Pulmonary artery endothelial cell (primary cell): ENCODE measurements at places on chromosomes 7 and 10. TPM values are rescaled to one million over a fixed set of nuclear protein-coding genes. Genes with fewer than 3 reads are reported as not detected.
A peak's percentile ranks its signal among the peaks of the same experiment; 100 is the strongest.

MRM2 gene
- 17.8 and 18.6 TPM in 2 replicates for total RNA-seq

DNA sequence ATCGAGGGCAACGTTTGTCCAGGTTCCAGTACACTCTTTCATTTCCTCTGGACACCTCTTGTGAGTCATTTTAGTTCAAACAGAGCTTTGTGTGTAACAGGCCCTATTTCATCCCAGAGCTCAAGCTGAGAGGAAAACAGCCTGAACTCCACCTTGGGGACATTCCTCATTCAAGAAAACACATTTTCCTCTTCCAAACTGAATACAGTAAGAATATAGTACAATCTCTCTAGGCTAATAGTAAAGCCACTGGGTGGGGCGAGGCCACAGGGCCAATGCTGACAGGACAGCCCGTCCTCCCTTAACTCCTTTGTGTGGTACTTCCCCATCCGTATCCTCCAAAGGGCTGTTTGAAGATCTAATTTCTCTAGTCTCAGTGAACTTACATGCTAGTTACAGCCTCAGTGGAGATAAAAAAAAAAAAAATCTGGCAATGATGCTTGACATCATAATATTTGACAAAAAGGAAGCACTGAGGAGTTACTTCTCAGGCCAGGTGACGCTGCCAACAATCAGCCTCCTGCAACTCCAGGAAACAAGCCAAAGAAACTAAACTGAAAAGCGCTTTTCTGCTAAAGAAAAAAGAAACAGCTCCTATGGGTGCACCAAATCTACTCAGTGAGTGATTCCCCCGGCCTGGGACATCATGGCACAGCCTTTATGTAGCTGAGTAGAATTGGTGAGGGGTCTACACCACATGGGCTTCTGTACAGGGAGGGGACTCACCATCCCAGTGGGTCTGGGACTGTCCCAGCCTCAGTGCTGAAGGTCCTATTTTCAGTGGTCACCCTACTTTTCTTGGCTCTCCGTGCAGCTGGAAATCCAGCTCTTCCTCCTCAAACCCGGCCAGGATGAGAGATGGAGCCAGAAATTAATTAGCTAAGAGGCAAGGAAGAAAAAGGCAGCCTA, 238.2 kb upstream of the NEBL start:
- no peak for DNase-seq

- no peak for DNase-seq
Measured at GRCh38 chr10:133260895-133261725, 15.6 kb downstream of the ADAM8 start.

GRCh38 chr7:20786779-20787659, at the start of gene SP8:
Gene SP8 (minus strand): TSS chr7:20786886. CDS start chr7:20786798, 88 bp downstream.
- no peak for DNase-seq

GRCh38 chr7:102272075-102272916, 14.4 kb upstream of the SH2B2 start:
- DNase-seq: peak; percentile 20

DNA sequence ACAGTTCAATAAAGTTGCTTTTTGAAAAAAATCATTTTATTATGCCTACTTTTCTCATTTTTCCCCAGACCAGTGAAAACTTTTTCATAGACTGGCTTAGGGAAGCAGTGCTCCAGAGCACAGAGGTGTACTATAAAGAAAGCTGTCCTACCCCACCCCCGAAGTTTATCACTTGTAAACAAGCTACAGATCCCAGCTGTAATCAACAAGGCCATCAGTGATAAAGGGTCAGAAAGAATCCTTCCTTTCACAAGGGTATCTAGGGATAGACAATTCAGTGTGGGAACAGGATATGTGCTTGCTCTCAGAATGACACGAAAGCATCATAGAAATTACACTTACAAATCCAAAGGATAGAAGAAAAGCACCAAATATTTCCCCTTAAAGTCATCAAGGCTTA, 4.5 kb downstream of the PRDX3 start:
- no peak for DNase-seq

GRCh38 chr10:11533328-11533781, 78.1 kb downstream of the USP6NL start:
- no peak for DNase-seq

- DNase-seq: no peak
Measured at GRCh38 chr7:121049897-121050296, 61.4 kb downstream of the CPED1 start.

- DNase-seq: no peak
Measured at GRCh38 chr10:67521546-67521945, 174.4 kb downstream of the CTNNA3 start.

RNF133 gene
- 0.59 and 1.1 TPM in 2 replicates for total RNA-seq

- DNase-seq: no peak
Measured at GRCh38 chr10:21020545-21020944, 123.4 kb upstream of the NEBL start.

DNA sequence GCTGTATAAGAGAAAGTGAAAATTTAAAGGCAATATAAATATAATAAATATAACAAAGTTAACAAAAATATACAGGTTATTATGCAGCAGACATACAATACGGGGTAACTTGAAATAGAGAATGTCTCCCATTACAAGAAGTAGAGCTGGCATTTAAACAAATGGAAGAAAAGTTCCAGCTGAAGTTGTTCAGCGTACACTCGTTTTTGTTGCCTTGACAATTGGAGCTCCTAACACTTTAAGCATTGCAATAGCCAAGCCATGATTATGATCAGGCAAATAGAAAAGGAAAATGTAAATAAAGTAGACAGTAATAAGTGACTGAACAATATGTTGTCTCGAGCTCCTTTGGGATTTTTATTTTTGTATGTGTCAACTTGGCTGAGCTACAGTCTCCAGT, 737.8 kb upstream of the CELF2 start:
- no peak for DNase-seq

GRCh38 chr10:15045380-15045779, 1.6 kb downstream of the OLAH start:
- DNase-seq: no peak

DNA sequence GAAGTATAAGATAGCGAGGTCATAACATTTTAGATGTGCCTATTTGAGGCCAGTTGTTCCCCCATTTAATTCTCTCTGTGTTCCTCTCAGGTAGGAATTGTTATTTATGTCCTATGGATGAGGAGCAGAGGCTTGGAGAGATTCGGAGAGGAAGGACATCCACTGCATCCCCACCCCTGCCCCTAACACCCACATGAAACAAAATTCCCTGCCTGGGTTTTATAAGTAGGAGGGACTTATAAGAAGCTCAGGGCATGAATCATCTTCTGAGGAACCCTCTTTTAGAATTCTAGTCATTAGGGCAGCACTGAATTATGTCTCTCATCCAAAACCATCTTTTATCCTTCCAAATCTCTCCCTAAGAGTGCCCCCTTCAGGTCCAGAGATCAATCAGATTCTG, 5.0 kb downstream of the CHAT start:
- DNase-seq: no peak
